ENCODE measurements at places on chromosomes 1 and 21. TPM values are rescaled to one million over a fixed set of nuclear protein-coding genes. Genes with fewer than 3 reads are reported as not detected.

- no peak for DNase-seq
Measured at GRCh38 chr1:99811075-99811474, 39.1 kb upstream of the AGL start.

- no peak for DNase-seq
Measured at GRCh38 chr1:226986496-226987178, 46.5 kb downstream of the COQ8A start.

Gene PPIH
- total RNA-seq, result 24.6 TPM

DNA sequence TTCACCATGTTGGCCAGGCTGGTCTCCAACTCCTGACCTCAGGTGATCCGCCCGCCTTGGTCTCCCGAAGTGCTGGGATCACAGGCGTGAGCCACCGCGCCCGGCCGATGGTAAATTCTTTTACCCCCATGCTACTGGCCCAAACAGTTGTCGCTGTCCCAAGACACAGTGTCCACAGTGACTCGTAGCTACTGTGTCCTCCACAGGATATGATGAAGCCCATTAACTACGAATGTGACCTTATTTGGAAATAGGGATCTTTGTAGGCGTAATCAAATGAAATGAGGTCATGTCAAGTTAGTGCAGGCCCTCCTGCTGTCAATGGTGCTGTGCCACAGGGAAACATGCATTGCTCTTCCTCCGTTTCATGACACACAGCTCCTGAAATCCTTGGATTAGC is 8.5 kb downstream of the FNDC10 start:
- no peak for DNase-seq

DNA sequence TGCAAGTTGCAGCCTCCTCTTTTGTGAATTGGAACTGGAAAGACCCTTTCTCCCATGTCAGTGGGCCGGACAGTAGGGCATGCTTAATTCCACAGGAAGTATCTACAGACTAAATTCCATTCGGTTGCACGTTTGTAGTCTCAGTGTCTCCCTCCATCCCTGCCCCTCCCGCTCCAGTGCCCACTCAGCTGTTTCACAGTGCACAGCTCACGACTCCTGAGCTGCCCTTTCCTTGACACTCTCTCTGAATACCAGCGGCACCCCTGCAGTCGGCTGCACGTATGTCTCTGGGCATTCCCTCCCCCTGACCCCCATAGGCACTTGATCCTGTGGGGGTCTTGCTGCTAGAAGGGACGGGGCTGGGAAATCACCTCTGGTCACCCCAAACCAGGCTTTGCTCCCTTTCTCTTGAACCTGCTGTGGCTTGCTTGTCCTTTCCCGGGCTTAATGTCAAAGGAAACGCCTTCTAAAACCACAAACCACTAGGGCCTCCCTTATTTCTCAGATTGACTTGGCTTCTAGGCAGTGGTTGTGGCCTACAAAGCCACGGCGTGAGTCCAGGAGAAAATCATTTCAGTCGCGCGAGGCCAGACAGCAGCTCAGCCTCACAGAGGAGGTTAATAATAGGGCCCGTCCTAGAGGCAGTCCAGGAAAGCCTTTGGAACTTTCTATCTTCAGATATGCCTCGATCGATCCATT is 365.3 kb upstream of the PROX1 start:
- no peak for DNase-seq

- no peak for DNase-seq
Measured at GRCh38 chr1:181335631-181336030, 147.7 kb upstream of the CACNA1E start.

- peak; percentile 88 for DNase-seq
Measured at GRCh38 chr1:23544444-23545389, 13.7 kb upstream of the E2F2 start.
